ENCODE measurements at places on chromosomes 2 and 18.

DNA sequence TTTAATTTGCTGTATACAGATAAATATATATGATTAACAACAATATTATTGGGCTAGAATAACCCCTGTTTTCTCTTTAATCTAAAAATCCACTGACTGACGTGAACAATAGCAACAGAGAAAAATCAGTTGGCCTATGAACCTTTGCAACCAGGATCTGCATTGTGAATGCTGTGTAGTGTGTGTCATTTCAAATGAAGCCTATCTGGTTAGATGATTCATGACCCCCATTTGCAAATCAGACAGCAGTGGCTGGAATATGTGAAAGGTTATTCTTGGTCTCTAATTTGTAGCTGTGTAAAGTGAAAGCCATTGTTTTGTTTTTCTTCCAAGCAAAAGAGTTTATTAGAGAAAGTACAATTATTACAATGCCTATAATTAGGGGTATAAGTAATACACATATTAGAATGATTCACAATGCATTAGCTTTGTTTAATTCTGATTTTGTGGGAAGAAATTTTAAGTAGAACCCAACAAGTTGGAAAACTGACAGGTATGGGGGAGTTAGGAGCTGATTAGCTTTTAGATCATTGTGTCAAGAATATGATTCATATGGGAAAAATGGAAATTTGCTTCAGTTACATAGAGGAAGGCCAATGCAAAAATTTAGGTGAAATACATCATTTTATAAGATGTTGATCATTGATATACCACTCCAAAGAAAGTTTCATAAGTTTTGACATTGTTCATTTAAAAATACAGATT is 1362.2 kb upstream of the TMEFF2 start:
- no peak for DNase-seq

DNA sequence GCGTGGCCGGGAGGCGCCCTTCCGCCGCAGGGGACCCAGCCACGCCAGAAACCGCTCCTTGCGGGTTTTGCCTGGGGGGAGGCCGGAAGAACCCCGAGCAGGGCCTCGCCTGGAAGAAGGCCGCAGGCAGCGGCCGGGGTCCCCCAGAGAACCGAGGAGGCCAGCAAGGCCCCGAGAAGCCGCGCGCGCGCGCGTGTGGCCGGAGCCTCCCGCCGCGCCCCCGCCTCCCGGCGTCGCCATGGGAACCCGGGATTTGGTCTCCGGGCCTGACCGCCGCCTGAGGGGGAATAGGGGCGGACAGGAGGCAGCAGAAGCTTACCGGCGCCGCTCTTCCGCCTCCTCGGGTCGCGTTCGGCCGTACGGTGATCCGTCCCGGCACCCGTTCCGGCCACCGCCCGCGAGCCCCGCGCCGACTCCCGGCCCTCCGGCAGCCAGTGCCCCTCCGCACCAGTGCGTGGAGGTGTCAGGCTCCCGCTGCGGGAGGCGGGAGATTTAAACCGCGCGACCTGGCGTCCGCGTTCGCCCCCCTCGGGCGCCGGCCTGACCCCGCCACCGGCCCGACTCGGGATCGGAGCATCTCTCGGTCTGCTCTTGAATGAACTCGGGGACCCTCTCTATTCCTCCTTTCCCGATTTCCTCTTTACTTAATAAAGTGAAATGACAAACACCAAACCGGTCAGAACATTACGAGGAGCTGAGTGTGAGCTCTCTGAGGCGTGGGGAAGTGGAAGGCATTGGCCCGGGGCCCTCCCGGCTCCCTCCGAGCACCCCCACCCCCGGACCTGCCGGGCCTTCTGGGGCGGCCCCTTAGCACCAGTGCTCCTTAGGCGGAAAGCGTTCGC is at the start of gene ICA1L:
ICA1L (minus strand) TSS at position 467 of the 842 bp plus-strand sequence. CDS start 42,757 bp downstream, outside the sequence.
- peak; percentile 66 for DNase-seq

DNA sequence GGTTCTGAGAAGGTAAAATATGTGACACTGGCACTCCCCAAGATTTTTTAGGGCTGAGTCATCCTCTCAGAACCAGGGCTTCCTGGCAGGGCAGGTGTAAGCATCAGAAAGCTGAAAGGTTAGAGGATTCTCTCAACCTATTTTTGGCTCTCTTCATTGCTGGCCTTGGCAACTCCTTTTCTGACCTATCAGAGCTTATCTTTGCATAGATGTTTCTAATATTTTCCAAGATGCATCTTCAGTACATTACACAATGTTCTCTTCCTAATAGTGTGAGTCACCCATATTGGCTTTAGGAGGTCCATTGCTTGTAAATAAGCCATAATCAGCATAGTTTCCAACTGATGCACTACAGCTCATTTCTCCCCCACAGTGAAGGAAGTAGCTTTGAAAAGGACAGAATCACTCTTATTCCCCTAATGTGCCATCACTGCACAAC is 2008.4 kb upstream of the PIK3C3 start:
- no peak for DNase-seq

GRCh38 chr18:61896757-61897156 is 4.0 kb upstream of the RNF152 start:
- DNase-seq = no peak

GRCh38 chr2:25651066-25651465 is 22.3 kb downstream of the DTNB start:
- no peak for DNase-seq

- DNase-seq = no peak
These were observed 242.4 kb upstream of the TANK start for GRCh38 chr2:160917850-160918249.

DNA sequence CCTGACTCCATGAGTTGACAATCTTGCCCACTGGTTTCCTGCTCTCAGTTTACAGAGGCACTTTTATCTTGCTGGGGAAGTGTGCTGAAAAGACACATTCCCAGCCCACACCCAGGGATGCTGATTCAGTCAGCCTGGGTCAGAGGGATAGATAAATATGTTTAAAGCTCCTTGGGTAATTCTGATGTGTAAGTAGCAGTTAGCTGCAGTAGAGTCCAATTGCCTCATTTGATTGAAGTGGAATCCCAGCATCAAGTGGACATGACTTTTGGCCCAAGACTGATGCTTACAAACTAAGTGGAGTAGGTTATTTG is 29.4 kb downstream of the PSD4 start:
- no peak for DNase-seq

- no peak for DNase-seq
These were observed 324.9 kb upstream of the MEX3C start for GRCh38 chr18:51522338-51522737.
